ENCODE measurements at places on chromosomes 2 and 18.
A peak's percentile ranks its signal among the peaks of the same experiment; 100 is the strongest.

- DNase-seq, result no peak
Measured at GRCh38 chr2:171307560-171307959, 126.2 kb downstream of the METTL8 start.

GRCh38 chr2:167787021-167787420 lies 460.4 kb downstream of the STK39 start:
- DNase-seq, result no peak

GRCh38 chr2:195871326-195871725 lies 197.3 kb downstream of the DNAH7 start:
- no peak for DNase-seq

GRCh38 chr2:238425979-238426567 lies 654 bp upstream of the ASB1 start:
- peak; percentile 56 for DNase-seq

DNA sequence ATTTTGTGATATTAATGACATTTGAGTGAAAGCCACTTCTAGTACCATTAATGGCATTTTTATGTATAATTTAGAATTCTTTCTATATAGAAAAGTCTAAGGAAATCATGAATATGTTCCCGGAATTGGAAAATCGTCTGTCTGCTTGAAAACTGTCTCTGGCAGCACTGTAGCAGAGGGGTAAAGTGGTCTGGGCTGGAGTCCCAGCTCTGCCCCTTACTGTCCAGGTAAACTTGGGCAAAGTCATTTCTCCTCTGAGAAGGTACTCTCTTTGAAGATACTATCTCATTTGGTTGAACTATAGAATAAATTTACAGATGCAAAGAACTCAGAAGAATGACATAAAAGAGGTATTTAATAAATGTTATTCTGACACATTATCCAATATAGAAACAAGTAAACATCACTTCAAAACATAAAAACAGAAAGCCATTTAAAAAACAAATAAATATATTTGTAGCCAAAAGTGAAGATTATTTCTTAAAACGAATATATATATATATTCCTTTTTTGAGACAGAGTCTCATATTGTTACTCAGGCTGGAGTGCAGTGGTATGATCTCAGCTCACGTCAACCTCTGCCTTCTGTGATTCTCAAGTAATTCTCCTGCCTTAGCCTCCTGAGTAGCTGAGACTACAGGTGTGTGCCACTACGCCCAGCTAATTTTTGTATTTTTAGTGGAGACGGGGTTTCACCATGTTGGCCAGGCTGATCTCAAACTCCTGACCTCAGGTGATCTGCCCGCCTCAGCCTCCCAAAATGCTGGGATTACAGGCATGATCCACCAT lies 149.8 kb upstream of the ITGA4 start:
- DNase-seq, result peak; percentile 23

GRCh38 chr2:122027510-122028217 lies 272.2 kb downstream of the TSN start:
- no peak for DNase-seq

- no peak for DNase-seq
Measured at GRCh38 chr2:164014068-164014731, 278.4 kb upstream of the FIGN start.

- peak; percentile 70 for DNase-seq
Measured at GRCh38 chr2:29130295-29130694, 15.1 kb downstream of the CLIP4 start.

- DNase-seq, result no peak
Measured at GRCh38 chr2:41694536-41695049, 353.2 kb upstream of the PKDCC start.

GRCh38 chr2:168624028-168624427 lies 168.0 kb downstream of the CERS6 start:
- DNase-seq, result no peak
